ENCODE measurements at places on chromosomes 12 and 14.

DNA sequence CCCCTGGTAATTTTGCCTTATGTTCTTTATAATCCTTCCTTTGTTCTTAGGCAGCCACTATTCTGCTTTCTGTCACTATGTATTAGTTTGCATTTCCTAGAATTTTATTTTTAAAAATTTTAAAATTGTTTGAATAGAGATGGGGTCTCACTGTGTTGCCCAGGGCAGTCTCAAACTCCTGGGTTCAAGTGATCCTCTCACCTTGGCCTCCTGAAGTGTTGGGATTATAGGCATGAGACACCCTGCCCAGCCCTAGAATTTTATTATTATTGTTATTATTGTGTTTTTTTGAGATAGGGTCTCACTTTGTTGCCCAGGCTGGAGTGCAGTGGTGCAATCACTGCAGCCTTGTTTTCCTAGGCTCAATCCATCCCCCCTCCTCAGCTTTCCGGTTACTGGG lies 2.6 kb downstream of the PTPN11 start:
- DNase-seq: no peak

DNA sequence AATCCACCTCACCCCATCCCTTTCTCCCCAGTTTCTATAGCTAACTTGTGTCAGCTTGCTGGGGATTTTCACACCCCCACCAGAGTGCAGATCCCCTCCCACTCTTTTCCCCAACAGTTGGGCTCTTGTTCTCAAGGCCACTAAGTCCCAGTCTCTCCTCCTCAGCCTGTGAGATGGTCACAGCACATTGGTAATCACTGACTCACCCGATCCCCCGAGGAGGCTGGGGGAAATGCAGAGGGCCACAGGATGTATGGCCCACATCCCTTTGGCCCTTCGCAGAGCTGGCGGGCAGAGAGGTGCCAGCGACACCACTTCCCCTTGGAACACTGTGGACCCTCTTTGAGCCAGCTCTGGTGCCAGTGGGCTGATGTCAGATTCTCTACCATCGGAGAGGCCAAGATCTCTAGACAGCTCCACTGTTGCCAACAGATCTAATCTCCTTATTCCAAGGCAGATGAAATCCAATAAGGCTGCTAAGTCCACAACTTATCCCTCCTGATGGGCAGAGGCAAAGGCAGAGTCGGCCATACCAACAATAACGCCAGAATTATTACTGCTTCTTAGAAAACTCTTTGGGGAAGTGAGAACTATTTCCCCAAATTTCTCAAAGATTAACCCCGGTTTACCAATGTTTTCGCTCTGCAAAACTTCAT lies 1.6 kb downstream of the FMNL3 start:
- no peak for DNase-seq

- DNase-seq: no peak
These were observed 61.6 kb downstream of the KSR2 start for GRCh38 chr12:117907108-117907689.

GRCh38 chr14:52413729-52414408 lies 99.8 kb downstream of the PTGER2 start:
- no peak for DNase-seq

DNA sequence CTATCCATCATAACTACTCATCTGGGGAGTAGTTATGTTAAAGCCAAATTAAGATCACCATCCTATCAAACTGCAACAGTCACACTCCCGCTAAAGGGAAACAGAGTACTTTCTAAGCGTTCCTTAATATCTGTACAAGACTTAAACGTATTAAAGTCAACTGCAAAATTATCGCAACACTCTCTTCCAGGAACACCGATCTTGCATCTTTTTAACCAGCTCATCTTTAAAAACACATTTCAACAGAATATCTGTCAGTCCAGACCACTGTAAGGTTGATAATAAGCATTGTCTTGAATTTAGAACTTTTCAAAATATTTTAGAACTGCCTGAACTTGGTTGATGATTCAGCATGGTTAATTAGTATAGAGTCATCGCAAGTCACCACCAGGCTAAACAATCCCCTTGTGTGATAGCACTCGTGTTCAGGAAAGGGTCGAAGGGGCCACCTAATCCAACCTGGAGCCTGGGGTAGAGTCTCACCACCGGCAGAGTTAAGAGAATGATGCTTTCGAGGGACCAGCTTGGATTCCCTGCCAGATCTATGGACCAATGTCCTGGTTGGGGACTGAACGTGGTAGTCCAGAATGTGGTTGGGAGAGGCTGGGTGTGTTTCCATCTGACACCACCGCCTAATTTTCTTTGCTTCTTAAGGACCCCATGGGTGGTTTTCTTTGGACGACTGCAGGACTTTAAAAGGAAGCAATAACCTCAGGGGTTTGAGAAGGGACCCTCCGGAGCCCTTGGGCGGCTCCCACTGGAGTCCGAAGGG lies 890 bp downstream of the SPTLC2 start:
- DNase-seq: no peak

- peak; percentile 64 for DNase-seq
These were observed 39.9 kb downstream of the ATL1 start for GRCh38 chr14:50599700-50600444.

GRCh38 chr12:114414031-114414865 lies 8.3 kb upstream of the TBX5 start:
- no peak for DNase-seq

DNA sequence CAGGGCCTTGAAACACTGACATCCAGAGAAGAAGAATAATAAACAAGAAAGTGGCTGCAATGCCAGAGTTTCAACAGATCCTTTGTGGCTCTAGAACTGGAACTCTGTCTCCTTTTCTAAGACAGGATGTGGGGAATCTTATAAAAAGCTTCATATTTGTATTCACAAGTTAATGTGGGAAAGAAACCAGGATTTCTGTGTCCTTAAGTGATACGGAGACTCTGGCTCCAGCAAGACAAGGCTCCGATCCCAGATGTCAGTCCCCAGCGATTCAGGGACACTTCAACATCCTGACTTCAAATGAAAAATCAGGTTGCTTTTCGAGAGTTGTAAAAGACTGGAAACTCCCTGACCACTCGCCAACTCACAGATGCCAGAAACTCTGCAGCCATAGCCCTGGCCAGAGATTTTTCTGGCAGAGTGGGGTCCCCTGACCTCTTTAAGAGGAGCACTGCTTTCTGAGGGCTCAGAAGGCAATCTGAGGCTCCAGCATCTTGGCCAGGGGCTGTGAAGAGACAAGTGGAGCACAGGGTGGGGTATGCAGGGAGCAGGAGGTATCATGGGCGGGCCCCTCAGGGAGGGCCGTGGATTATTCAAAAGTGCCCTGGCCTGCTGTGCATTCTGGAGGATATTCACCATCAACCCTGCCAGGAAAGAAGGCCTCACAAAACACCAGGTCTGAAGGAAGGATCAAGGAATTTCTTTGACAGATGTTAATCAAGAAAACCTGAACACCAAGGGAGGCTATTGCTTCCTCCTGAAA lies 53.3 kb downstream of the TMX1 start:
- DNase-seq: no peak

GRCh38 chr14:90060312-90060964 lies 1.4 kb upstream of the KCNK13 start:
- DNase-seq: peak; percentile 79

DNA sequence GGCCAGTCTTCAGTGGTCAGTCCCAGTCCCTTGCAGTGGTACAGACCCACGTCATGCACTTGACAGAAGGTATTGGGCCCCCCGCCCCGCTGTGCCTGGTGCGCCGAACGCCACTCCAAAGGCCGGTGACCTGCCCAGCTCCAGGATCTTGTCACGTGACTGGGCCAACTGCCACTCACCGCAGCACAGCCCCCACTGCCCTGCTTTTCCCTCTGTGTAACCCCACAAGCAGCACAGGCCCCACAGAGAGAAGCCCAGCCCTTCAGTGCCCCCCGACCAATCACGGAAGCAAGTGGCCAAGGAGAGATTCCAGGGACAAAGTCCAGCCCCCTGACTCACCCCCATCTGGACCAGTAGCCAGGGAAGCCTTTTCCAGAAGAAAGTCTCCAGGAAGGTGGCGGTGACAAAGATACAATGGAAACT lies 498 bp downstream of the GPR132 start:
- peak; percentile 53 for DNase-seq

GRCh38 chr12:69318225-69318624 lies 30.0 kb upstream of the LYZ start:
- no peak for DNase-seq

Data from kidney (tissue), 22 donors.